ENCODE measurements at places on chromosomes 13 and 19.

GRCh38 chr13:97249796-97250495 lies 27.8 kb downstream of the MBNL2 start:
- DNase-seq, result no peak

- DNase-seq, result no peak
Measured at GRCh38 chr13:48246102-48246501, 13.1 kb downstream of the ITM2B start.

DNA sequence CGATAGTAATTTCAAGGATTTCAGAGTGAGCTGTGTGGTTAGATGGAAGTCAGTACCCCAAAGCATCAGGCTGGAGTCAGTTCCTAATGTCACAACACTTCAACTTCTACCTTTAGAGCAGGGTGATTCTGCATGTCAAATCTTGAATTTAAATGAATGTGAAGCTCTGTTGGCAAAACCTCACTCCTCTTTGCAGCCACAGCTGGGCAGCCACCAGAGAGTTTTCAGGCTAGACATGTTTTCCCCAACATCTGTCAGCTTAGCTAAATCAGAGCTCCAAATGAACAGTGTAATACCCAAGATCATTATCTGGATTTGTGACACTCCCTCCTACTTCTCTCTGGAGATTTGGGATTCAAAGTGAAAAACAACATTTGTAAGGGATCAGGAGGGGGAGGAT lies 33.7 kb upstream of the OLFM4 start:
- no peak for DNase-seq

DNA sequence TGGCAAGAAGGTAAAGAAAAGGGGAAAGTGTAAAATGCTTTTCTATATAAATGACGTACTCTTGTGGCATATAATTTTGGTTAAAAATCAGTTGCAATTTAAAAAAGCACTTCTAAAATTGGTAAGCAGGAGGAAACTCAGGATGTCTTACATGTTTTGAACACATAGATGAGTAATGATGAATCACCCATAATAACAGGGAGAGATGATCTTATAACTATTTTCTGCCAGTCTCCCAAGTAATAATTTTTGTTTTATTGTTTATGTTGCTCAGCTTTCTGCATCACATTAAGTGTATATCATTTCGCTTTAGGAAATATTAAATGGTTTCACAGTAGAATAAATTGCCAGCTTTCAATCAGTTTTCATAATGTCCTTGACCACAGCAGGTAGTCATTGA lies 1430.7 kb upstream of the PCDH20 start:
- no peak for DNase-seq

- no peak for DNase-seq
Measured at GRCh38 chr13:39119422-39119821, 81.2 kb downstream of the NHLRC3 start.

GRCh38 chr19:11489378-11489777 lies 8.5 kb upstream of the ELAVL3 start:
- no peak for DNase-seq

GRCh38 chr19:16206637-16207036 lies 8.9 kb downstream of the AP1M1 start:
- no peak for DNase-seq

GRCh38 chr13:82698941-82699340 lies 1183.3 kb downstream of the SLITRK1 start:
- no peak for DNase-seq

DNA sequence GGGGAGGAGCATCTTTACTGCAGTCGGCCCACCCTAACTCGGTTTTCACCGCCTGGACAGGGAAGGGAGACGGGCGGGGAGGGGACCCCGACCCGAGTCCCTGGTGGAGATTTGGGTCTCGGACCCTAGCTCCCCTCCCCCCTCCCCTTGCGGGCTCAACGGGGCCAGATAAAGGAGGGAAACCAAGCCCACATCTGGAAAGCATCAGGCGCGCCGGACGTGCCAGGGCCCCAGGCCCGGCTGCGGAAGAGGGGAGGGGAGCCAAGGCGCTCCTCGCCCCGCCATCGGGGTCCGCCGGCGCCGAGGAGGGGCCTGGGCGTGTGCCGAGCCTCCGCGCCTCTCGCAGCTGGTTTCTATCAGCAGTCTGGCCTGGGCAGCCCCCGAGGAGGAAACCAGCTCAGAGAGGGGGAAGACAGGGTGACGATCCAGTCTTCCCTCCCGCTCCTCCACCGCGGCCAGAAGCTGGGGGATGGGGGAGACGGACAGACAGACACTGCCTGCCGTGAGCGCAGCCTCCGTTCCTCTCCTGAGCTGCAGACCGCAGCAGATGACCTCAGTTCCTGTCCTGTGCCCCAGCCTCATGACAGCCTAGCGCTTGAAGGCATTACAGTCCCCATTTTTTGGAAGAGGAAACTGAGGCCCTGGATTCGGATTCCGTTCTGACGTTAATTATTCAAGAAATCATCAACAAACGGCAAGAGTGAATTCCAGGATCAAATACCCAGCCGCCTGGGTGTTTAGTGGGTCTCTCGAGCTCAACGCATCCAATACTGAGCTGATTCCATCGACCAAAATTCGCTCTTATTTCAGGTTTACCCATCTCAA lies 3.6 kb upstream of the GNG8 start:
- peak; percentile 50 for DNase-seq

- DNase-seq, result no peak
Measured at GRCh38 chr19:34282611-34283519, 28.5 kb downstream of the GARRE1 start.

- no peak for DNase-seq
Measured at GRCh38 chr19:379796-380195, 29.2 kb downstream of the C2CD4C start.

DNA sequence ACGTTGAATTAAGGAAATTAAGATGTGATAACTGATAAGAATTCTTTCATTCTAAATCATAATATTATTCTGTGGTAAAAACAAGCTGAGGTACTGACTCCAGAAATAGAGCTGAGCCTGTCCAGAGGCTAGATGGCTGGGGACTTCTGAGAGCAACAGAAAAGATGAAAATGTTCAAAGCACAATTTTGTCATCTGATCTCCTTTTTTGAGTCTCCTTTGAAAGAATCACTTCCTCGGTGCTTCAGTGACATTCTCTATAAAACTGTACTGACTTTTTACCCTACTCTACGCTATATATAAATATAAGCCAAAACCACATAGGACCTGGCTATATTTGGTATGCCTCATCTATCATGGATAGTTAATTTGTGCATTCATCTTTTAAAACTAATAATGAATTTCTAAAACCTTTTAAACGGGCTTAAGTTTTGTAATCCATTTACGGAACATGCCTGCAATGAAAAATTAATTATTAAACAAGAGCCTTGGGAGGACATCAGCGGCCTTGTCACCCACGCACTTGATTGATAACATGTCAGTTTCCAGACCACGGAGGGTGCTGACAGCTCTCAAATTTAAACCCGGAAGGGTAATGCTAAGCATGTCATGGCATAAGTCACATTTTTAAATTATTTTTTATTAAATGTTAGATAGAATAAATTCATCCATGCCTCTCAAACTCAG lies 235.5 kb downstream of the PCDH9 start:
- peak; percentile 47 for DNase-seq

DNA sequence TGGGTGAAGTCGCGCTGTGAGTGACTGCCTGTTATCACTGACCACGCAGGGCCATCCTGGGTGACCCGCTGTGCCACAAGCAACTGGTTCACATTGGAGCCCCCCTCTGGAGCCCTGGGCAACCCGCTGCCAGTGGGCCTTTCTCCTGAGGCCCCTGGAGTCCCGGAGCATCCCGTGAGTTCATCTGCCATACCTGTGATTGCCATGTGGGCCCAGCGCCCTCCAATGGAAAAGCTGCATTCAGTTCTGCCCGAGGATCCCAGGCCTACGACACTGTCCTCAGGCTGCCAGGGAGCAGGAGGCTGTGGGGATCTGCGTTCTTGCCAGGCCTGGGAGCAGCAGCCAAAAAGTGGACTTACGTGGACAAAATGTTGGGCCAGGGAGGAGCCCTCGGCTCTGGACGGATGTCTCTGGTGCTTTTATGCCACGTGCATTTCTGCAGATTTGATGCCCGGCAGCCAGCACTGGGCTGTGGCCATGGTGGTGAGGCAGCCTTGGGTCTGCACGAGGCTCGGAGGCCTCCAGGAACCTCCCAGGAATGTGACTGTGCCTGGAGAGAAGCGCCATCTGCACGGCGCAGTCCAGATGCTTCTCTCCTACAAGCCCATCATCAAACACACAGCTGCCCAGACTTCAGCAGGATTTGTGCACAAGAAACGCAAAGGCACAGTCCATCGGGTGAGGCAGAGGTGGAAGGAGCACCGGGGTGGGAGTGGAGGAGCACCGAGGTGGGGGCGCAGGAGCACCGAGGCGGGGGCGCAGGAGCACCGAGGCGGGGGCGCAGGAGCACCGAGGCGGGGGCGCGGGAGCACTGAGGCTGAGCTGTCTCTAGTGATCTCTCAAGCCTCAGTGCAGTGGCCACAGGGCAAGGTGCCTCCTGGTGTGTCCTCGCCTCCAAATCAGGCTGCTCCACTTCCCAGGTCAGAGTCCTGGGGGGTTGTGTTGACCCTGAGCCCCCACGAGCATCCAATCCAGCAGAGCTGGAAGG lies 44.0 kb downstream of the C13orf46 start:
- DNase-seq, result no peak

GRCh38 chr19:7869453-7869909 lies 4.7 kb downstream of the PRR36 start:
- DNase-seq, result peak; percentile 62

DNA sequence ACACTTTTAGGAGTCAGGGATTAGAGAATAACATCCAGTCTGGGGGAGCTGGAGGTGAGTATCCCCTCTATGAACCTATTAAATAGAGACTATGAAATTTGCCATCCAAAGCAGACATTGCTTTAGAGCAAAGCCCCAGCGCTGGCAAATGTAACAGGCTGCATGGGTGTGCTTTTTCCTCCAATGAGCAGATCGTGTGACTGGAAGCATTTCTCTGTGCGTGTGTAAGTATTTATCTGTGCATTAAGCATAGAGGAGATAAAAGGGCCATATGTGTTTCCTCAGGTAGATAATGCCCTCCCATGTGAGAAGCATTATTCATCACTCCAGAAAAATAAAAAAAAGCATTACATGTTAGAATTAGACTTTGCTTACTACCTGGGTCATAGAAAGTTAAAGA lies 924 bp downstream of the TNFSF13B start:
- DNase-seq, result no peak

- no peak for DNase-seq
Measured at GRCh38 chr19:489418-490196, 6.7 kb upstream of the MADCAM1 start.

GRCh38 chr19:2302319-2303210 lies 5.4 kb downstream of the LINGO3 start:
- no peak for DNase-seq

GRCh38 chr19:2049741-2050348 lies 1.2 kb downstream of the MKNK2 start:
- DNase-seq, result peak; percentile 95

- peak; percentile 50 for DNase-seq
Measured at GRCh38 chr19:48340995-48341394, 15.6 kb downstream of the EMP3 start.

GRCh38 chr19:7681340-7682174 lies 924 bp downstream of the TRAPPC5 start:
- peak; percentile 79 for DNase-seq

GRCh38 chr13:46620029-46620428 lies 67.1 kb downstream of the LRCH1 start:
- no peak for DNase-seq

DNA sequence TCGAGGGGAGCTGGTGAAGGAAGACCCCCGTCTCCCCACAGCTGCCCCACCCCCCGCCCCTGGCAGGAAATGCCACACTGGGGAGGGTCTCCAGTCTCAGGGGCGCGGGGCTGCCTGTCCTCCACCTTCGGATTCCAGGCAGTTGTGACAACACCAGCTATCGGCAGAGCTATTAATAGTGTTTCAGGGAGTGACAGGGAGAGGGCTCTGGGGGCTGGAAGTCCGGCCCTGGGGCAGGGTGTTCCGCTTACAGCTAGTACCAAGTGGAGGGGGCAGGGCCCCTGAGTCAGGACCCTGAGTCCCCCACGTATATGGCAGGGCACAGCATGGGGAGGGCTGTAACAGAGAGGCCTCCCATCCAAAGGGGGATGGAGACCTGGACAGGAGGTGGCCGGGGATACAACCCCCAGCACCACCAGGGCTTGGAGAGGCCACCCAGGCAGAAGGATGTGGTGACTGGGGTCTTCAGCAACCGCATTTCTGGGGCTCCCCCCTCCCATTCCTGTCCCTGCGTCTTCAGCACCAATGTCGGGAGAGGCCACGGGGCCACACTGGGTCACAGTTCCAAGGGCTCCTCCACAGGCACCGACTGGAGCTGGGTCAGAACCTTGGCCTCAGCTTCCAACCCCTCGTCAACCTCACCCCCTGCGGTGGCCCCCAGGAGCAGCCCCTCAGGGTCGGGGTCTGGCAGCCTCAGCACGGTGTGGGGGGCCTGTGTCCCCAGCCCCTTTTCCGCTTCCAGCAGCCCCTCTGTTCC lies 3.9 kb downstream of the SIX5 start:
- DNase-seq, result no peak

DNA sequence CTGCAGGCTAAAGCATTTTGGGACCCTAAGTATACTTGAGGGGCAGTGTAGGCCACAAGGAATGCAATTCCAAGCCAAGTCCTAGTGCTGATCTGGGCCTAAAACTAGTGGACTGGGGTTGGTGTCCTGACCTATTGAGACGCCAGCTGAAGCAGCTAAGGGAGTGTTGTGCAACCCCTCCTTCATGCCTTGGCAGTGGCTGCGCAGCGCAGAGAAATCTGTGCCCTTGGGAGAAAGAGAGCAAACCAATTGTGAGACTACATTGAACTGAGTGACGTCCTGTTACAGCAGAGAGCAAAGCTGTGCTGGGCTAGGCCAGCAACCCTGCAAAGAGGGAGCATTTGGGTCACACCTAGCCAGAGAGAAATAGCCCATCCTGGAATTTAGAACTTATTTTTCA lies 2715.0 kb upstream of the PCDH20 start:
- no peak for DNase-seq
